ENCODE measurements at places on chromosomes 3 and 15. TPM values are rescaled to one million over a fixed set of nuclear protein-coding genes. Genes with fewer than 3 reads are reported as not detected.

The SLC22A14 gene
- not detected for total RNA-seq

The GP5 gene
- total RNA-seq = not detected

The CHST13 gene
- not detected for total RNA-seq

GRCh38 chr15:51083641-51084166 lies 11.0 kb downstream of the TNFAIP8L3 start:
- DNase-seq = no peak
